ENCODE measurements at places on chromosomes 16 and 17.

GRCh38 chr17:65265276-65265675 lies 128.1 kb downstream of the RGS9 start:
- no peak for DNase-seq

DNA sequence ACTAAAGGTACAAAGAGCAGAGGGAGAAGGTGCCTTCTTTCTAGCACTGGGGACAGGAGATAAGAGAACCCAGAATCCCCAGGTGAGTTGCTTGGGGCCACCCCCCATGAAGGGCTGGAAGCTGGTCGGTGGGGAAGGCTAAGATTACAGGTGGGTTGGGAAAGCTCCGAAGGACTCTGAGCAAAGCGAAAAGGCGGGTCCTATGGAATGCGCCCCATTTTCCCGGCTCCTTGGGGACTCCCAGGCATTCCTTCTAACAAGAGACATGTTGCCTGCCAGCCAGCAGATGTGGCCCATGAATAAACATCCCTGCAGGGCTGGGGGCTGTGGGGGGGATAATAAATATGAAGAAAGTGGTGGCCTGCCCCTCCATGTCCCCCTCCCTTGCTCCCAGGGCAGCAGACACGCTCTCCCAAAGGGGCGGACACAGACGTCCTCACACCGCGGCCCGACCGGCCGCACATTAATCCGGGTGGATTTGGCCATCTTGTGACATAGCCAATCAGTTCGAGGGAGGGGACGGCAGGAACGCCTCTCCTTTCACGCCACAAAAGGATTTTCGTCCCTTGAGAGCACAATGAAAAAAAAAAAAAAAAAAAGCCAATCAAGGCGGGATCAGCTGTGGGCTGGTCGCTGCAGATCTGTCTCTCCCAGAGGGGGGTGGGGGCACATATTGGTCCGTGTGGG lies 98.5 kb downstream of the SOX9 start:
- DNase-seq = no peak

GRCh38 chr17:48100591-48101011 lies 677 bp downstream of the CBX1 start:
- no peak for DNase-seq

DNA sequence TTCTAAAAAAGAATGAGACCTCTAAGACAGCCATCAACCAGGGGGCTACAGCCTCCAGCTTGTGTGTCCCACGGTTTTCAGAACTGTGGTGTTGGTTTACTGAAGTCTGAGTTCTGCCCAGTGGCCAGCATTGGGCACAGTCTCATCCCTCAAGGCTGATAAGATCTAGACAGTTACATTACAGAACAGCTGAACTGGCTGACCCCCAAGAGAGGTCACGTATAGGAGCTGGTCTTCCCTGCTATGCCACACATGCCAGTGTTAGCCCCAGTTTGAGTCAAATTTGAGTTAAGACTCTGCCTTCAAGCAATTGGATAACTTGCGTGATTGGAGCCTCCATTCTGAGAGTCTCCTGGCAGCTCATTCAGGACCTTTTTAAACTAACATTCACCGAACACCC lies 14.8 kb upstream of the NUP93 start:
- no peak for DNase-seq

GRCh38 chr16:2734844-2735515 lies 15.0 kb upstream of the PRSS27 start:
- no peak for DNase-seq

GRCh38 chr17:9432934-9433421 lies 142.6 kb downstream of the STX8 start:
- no peak for DNase-seq
